ENCODE measurements at places on chromosomes 11 and 22.

- no peak for DNase-seq
Measured at GRCh38 chr11:112514011-112514740, 253.5 kb upstream of the PLET1 start.

DNA sequence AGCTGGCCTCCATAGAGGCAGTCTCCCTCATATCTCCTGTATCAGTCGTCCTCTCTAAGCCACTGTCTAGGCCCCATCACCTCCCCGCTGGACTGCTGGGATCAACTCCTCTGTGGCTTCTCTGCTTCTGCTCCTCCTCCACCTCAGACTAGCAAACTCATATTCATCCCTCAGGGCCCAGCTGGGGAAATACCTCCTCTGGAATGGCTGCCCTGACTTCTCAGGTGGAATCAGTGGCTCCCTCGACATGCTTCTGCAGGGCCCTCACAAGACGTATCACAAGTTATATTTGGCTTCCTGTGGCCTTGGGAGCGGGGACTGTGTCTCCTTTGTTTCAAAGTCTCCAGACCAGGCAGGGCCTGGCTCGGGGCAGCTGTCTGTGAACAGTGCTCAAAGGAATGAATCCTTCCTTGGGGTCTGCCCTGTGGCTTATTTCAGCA is 10.0 kb downstream of the SLC29A2 start:
- DNase-seq, result no peak

GRCh38 chr11:121249039-121249663 is 43.4 kb upstream of the SC5D start:
- peak; percentile 61 for DNase-seq

DNA sequence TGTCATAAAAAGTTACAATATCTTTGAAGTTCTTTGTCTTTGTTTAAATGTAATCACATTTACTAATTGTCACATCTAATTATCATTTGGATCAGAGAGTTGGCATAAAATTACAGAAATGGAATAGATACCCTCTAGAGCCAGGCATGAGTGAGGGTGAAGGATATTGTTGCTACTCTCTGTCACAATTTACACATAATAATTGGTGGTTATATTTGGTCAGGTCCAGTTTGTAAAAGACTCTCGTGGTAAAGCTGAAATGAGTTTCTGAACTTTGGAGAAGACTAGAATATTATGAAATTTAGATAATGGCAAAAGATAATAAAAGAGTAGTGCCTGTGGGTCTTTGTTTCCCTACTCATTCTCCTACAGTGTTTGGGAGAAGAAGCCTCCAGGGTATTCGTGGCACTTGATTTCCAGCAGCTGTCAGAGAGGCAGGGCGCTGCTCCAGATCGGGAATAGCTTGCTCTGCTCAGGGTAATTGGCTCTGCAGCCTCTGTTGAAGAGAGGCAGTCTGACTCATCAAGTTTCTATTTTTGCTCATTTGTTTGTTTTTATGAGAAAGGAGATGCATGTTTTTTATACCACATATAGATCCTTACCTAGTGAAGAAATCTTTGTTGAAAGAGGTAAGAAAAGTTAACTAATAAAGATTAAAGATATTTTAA is 349.9 kb downstream of the CNTN5 start:
- DNase-seq, result peak; percentile 65

GRCh38 chr22:19629331-19629719 is 85.0 kb upstream of the SEPTIN5 start:
- no peak for DNase-seq

GRCh38 chr22:36873614-36874308 is 13.0 kb downstream of the NCF4 start:
- peak; percentile 49 for DNase-seq

DNA sequence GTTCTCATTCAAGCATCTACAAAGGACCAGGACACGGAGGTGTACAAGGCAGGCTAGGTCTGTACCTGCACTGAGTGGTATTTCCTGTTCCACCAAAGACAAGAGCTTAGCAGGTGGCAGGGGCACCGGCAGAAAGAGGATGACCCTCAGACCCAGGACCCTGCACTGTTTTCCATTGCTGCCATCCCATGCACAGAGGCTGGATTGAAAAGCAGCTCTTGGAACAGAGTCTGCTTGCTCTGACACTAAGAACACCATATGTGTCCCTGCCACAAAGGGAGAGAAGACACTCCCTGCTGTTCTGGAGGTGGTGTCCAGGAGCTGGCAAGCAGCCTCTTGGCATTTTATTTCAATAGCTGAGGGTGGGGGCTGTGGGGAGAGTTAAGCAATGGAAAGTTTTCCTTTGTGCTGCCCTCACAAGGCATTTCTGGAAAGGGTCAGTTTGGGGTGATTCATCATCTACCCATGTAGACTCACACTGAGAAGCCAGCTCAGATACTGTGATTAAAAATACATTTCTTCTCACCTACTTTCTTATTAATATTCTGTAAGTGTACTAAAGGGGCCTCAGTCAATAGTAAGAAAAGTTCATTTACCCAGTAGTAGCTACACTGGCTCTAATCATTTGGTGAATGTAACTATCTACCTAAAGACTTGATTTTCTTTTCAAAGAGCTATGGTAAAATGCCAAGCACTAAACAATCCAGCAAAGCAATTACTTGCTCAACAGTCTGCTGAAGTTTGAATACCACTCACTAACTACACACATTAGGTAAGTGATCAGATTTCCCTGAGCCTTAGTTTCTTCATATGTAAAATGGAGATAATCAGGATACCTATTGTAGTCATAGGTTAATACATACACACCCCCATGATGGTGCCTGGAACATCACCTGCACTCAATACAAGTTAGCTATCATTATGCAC is 55.2 kb downstream of the SLC1A2 start:
- DNase-seq, result peak; percentile 88

GRCh38 chr11:70059971-70060370 is 18.1 kb upstream of the ANO1 start:
- DNase-seq, result no peak

DNA sequence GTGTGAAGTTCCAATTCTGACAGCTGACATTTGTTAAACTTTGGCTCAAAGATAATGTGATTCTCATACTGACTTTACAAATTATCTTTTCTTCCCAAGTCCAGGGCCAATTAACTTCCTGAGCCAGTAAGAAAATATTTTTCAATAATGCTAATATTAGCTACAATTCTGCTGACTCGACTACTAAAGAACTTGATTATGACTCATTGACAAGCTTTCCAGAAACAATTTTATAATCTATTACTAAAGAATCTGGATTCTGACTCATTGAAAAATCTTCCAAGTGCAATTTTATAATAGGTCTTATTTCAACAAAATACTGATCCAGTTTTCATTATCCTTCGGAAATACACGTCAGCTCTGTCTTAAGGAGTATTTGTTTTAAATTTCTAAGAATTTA is 12.9 kb upstream of the XKR3 start:
- DNase-seq, result no peak

DNA sequence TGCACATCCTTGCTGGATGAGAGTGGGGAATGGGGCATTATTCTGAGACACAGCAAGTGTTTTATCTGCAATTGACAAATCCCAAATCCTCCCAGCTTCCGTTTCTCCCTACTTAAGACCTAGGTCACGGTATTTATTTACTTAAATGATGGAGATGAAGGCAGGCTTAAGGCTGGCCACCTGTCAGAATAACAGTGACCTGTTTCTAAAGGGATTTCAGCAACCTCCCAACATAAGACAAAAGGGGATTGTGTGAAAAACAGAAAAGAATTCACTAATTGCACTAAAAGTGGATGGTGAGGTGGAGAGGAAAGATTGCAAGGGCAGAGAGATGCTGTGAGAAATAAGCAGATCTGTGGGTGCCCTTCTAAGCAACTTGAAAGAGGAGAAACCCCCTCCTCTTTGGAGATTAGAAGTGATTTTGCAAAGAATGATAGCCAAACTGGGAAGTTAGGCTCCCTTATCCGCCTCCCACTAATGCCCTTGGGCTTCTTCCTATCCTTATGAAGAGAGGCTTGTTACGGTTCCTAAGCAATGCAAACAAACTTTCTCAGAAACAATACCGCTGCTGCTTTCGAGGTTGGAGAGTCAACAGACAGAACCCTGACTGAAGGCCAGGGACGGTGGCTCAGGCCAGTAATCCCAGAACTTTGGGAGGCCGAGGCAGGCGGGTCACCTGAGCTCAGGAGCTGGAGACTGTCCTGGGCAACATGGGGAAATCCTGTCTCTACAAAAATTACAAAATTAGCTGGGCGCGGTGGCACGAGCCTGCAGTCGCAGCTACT is 84.3 kb downstream of the ARL14EP start:
- no peak for DNase-seq

GRCh38 chr11:76644591-76644990 is 26.0 kb downstream of the LRRC32 start:
- DNase-seq, result no peak

DNA sequence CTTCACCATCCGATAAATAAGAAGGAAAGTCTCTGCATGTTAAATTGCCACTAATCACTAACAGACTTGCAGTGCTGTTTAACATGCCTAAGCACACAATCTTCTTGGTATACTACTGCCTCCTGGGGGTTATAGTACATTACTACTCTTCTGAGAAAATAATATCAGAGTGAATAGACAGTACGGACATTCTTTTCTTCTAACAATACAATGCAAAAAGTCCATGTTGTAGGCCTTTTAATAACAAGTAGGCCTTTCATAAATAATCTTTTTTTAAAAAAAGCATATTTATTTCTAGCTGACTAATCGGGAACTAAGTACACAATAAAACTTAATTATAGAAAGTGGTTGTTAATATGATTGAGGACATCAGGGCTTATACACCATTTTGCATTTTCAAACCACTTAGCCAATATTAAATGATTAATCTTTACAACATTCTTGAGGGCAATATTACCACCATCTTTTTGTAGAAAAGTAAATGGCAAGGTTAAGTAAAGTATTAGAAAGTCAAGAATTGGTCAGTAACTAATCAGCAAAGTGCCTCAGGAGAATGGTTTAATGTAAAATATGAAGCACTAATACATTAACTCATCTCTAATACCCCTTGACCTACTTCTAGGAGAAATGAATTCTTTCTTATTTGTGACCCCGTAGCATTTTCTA is 84.7 kb downstream of the TTC28 start:
- DNase-seq, result peak; percentile 86

GRCh38 chr11:118633979-118634378 is 26.6 kb downstream of the PHLDB1 start:
- peak; percentile 62 for DNase-seq

GRCh38 chr11:28836285-28837081 is 728.3 kb downstream of the METTL15 start:
- peak; percentile 100 for DNase-seq

- DNase-seq, result peak; percentile 61
Measured at GRCh38 chr11:58622344-58622743, at the start of gene CNTF. Gene CNTF (plus strand): TSS chr11:58622665. CDS start chr11:58622753, 88 bp downstream.

DNA sequence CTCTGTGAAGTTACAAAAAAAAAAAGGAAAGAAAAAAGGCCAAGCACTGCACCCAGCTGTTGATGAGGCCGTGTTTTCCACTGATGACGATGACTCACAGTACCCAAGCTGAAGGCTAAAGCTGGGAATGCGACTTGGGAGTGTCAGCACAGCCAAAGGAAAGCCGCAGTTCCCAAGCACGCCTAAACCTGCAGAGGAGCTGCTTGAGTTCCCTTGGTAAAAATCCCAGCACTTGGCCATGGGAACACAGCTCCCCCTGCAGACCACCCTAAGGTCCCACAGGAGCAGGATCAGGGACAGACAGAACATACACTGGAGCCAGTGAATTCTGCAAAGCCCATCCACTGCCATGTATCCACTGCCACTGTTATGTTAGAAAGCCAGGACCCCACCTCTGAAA is 39.9 kb downstream of the SERGEF start:
- peak; percentile 94 for DNase-seq

- DNase-seq, result peak; percentile 54
Measured at GRCh38 chr11:29272019-29272654, 744.7 kb downstream of the KCNA4 start.

- DNase-seq, result no peak
Measured at GRCh38 chr11:69702769-69703452, 911 bp downstream of the FGF19 start.

- DNase-seq, result peak; percentile 7
Measured at GRCh38 chr11:91243051-91243450, 981.6 kb upstream of the FAT3 start.

- DNase-seq, result no peak
Measured at GRCh38 chr11:77793972-77794371, 26.6 kb downstream of the RSF1 start.

GRCh38 chr11:12674571-12674935 is 332 bp downstream of the TEAD1 start:
- DNase-seq, result no peak

DNA sequence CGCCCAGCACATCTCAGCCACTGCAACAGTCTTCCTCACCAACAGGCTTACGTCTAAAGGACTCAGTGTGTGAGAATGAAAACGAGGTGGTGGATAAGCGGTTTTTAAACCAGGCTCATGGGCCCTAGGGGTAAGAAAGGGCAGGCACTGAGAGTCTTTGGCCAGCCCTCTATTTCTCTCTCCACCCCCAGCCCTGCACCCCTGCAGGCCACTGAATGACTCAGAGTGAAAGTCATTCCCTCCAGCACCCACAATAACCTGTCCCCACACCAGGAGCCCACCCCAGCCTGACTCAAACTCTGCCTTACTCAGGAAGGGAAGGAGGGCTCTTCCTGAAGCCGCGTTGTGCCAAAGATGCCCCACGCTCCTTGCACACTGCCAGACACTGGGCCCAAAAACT is 72.0 kb downstream of the LARGE1 start:
- no peak for DNase-seq

DNA sequence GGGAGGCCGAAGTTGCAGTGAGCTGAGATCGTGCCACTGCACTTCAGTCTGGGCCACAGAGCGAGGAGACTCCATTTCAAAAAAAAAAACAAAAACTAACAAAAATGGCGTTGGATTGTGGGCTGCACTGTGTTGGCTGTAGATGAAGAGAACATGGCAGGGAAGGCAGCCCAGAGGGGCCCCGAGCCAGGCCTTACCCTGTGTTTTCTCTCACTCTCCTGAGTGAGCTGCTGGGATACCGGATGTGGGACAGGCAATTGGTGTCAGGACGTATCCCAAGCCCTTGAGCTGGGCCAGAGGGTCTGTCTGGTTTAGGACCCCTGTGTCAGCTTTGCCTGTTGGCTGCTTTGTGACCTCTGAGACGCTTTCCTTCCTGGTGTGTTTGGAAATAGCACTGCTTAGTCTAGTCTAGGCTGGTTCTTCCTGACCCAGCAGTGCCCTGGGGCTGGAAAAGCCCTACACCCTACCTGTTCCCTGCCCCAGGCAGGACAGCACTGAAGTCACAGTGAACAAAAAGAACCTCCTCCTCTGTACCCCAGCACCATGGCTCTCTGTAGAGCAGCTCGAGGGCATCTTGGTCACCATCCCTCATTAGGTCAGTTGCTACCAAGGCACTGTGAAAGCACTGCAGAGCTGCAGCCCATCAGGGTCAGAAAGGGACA is 17.8 kb downstream of the CHADL start:
- DNase-seq, result no peak

GRCh38 chr11:63779039-63779438 is 10.5 kb upstream of the ZFTA start:
- DNase-seq, result peak; percentile 27

- DNase-seq, result no peak
Measured at GRCh38 chr11:62614275-62614674, 1.2 kb downstream of the ROM1 start.

- no peak for DNase-seq
Measured at GRCh38 chr11:122780296-122780949, 57.9 kb upstream of the CRTAM start.

GRCh38 chr22:44037519-44038375 is 13.6 kb downstream of the PARVB start:
- peak; percentile 94 for DNase-seq
